ENCODE measurements at places on chromosomes 7 and 10.

GRCh38 chr10:59148701-59149100 lies 27.7 kb upstream of the PHYHIPL start:
- no peak for DNase-seq

- DNase-seq = no peak
Observed at GRCh38 chr7:138105221-138105620, 29.0 kb downstream of the AKR1D1 start.

DNA sequence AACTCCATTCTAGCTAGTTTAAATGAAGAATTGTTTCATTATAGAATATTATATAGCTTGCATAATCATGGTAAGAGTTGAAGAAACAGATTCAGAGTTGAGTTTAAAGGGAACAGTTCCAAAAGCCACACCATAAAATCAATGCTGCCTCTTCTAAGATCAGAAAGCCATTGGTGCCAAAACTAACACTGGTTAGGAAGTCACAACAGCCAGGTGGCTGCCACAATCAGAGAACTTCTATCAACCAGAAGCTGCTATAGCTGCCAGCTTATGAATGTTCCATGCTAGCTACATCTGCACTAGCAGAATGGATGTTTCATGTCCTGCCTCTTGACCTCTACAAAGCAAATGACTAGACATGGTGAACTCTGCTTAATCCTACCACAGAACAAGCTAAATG lies 583.1 kb upstream of the LRRN3 start:
- DNase-seq = no peak

DNA sequence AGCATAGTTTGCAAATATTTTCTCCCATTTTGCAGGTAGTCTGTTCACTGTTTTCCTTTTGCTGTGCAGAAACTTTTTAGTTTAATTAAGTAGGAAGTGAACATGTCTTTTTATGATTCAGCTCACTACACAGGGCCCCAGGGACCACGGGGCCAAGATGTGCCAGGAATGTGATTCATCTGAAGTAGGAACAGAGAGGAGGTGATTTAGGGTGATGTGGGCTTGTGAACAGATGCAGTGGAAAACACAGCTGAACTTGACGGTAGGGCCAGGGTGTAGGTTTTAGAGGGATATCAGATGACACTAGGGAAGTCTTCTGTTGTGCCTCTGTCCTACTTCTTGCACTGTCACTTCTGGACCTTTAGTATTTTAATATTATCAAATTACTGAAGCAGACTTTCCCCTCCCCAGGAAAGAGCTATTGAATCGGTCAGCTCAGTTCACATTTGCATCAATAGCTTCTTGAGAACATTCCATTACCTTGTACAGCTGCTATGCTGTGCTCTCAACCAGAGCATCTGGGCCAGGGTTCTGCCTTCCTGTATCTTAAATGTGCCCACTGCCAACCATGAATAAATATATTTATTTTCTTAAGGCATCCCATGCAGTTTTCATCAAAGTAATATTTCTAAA lies 96.9 kb downstream of the OSBPL3 start:
- no peak for DNase-seq

- DNase-seq = no peak
Observed at GRCh38 chr10:33913194-33913593, 578.7 kb upstream of the NRP1 start.

GRCh38 chr7:151807846-151808245 lies 69.1 kb downstream of the PRKAG2 start:
- DNase-seq = no peak

DNA sequence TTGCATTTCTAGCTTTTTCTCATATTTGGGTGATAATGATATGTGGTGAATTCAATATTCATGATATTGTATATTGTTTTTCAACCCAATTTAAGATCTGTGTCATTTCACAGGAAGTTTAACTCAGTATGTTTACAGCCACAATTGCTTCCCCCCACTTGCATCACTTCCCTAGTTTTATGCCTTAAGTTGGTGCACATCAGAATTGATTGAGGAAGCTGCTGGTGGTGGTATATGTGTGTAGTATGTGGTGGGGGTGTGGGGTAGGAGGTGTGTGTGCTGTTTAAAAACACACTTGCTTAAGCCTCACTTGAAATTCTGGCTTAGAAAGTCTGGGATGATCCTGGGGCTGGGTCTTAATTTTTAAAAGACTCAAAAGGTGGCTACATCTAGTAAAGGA lies 245.1 kb upstream of the AOAH start:
- DNase-seq = peak; percentile 14

- no peak for DNase-seq
Observed at GRCh38 chr10:71562181-71562580, 157.4 kb downstream of the C10orf105 start.

- DNase-seq = no peak
Observed at GRCh38 chr10:70661623-70662361, 10.5 kb upstream of the ADAMTS14 start.

- DNase-seq = no peak
Observed at GRCh38 chr10:126171555-126171954, 216.7 kb downstream of the ADAM12 start.

DNA sequence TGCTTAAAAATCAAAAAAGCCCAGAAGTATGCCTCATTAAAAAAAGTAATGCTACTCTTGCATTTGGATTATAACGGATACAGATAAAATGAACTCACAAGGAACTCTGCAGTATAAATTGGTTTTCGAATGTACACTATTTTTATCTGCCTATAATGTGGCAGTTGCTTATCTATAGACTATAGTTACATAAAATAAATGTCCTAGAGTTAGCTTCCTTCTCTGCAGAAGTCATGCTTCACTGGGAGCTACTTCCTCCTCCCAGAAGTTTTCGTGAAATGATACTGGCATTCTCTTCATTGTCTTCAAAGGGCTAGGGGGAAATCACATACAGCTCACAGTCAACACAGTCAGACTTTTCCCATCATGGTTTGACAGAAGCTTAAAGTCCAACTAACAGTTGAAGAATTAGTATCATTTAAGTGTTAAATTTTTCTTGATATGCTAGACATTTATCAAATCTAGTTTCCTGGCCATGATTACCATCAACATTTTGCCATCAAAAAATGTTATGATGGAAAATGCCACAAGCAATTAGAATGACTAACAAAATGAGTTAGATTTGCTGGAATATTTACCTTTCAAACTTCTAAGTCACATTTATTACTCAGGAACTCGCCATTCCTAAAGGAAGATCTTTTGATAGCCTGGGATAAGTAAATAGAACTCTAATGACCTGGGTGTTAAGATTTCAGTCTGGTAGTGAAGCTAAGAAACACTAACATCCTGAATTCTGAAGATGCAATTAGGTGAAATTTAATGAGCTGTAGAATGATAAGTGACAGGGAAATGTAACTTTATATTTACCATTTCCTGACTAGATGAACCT lies 87.3 kb upstream of the TRIL start:
- no peak for DNase-seq

DNA sequence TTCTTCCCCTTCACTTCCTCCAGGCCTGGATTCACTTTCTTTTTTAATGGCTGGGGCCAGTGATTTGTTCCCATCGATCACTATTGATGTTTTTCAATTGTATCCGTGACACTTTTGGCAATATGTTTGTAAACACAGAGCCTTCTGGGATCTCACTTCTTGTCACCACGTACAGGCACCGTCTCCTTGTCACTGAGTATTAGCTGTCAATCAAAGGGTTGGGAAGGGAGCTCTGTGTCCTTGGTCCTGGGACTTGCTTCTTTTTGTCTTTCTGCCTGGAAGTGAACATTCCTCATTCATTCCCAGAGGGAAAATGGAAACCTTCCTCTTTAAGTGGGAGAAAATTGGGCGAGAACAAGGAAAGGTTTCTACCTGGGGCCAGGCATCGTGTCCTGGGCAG lies 157.4 kb downstream of the PLXNA4 start:
- no peak for DNase-seq

DNA sequence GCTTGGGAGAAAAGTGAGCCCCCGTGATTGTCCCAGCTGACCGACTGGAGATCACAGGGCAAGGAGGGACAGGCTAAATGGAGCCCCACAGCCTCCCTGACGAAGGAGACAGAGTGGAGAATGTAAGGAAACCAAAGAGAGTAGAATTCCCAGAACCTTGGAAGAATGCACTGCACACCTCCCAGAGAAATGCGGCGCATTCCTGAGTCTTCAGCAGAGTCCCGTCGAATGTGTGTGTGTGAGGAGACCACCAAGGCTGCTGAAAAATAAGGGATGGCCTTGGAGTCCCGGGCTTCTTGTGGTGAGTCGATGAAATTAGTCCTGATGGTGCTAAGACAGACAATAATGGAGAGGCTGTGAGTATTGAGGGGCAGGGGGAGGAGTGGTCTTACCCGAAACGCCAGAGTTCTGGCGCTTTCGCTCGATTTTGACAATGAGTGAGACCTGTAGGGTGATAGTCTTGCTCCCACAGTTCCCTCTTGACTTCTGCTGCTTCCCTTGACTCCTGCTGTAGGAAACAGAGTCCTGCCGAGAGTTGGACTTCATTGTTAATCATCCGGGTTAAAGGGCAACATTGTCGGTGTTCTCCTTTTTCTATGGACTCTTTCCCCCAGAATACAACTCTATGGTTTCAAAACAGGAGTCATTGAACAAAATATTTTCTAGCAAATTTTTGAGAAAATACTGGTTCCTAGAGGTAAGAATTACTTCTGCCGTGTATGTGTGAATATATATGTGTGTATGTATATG lies 103.2 kb downstream of the CNNM2 start:
- no peak for DNase-seq

- no peak for DNase-seq
Observed at GRCh38 chr7:2042650-2043049, 190.1 kb downstream of the MAD1L1 start.

DNA sequence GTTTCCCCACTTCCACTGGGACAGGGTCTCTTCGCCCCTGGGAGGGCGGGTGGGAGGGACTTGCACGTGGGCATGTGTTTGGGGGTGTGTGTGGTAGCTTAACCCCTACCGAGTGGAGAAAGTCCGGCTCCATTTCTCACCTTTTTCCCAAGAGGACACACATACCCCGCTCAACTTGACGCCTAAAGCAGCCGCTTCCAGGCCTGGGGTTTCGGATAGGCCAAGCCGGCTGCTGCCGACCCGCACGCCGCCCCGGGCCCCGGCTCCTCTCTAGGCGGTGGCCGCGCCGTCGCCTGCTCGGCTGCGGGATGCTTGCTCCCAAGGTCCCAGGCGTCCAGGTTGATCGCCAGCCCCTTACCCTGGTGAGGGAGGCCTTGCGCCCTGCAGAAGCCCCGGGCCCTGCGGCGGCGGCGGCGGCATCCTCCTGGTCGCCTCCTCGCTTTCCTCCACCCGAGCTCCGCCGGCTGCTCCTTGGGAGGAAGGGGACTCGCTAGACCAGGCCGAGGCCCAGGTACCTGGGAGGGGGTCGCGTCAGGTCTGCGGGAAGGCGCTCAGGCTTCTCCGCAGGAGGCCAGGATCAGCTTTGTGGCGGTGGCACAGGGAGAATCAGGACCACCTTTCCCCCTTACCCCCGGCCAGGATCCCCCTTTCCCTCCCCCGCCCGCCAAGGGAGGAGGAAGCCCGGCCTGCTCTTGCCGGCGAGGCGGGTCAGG lies 3.2 kb upstream of the GATA3 start:
- DNase-seq = no peak

- no peak for DNase-seq
Observed at GRCh38 chr7:127715901-127716300, 63.9 kb downstream of the SND1 start.

DNA sequence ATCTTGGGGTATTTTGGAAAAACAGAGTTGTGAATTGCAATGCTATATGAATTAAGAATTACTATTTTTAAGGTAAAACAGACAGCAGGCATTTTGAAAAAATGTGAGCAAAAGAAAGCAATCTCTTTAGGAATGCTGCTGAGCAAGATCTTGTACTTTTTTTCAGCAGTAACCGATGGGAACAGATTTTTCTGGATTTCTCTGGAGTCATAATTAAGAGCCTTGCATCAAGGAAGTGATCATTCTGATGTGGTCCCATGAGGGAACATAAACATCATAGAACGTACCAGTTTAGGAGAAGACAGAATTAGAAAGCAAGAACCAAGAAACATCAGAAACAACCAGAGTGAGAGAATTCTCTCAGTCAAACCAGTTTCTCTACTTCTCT lies 157.0 kb upstream of the AGR3 start:
- DNase-seq = no peak

- DNase-seq = peak; percentile 40
Observed at GRCh38 chr10:114801411-114801813, 20.2 kb upstream of the FHIP2A start.

- DNase-seq = no peak
Observed at GRCh38 chr7:121510302-121510701, 114.2 kb upstream of the FAM3C start.

GRCh38 chr10:115849197-115849596 lies 423.8 kb downstream of the GFRA1 start:
- no peak for DNase-seq

- no peak for DNase-seq
Observed at GRCh38 chr7:151366880-151367222, 25.2 kb downstream of the NUB1 start.

GRCh38 chr10:15163253-15163828 lies 5.2 kb downstream of the NMT2 start:
- no peak for DNase-seq

DNA sequence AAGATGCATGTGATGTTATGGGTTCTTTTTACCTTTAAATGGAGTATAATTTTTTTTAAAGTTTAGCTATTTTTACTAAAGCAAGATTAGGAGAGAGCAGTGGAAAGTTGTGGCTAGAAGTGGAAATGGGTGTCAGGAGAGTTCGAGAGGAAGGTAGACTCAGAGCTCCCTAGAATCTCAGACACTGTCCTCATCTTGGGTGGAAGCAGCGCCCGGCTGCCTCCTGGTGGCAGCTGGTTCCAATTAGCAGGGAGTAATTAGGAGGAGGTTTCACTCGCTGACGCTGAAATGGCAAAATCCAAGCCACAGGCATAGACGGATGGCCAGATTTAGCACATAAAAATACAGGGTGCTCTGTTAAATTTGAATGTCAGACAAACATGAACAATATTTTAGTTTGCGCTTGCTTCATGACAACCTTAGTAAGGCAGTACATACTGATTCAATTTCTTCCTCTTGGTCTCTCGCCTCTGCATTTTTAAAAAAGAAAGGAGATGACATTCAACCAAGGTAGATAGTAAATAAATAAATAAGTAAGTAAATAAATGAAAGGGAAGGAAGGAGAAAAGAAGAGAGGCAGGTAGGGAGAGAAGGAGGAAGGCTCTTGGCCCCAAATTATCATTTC lies 58.5 kb downstream of the LGI1 start:
- no peak for DNase-seq

Measured in central memory CD4-positive, alpha-beta T cell (primary cell).